CD4-positive, alpha-beta T cell treated with Interleukin-17A for 4 hours (primary cell): ENCODE measurements at places on chromosomes 1 and 21.

- DNase-seq: no peak
Observed at GRCh38 chr1:58836408-58836807, 52.6 kb upstream of the JUN start.

DNA sequence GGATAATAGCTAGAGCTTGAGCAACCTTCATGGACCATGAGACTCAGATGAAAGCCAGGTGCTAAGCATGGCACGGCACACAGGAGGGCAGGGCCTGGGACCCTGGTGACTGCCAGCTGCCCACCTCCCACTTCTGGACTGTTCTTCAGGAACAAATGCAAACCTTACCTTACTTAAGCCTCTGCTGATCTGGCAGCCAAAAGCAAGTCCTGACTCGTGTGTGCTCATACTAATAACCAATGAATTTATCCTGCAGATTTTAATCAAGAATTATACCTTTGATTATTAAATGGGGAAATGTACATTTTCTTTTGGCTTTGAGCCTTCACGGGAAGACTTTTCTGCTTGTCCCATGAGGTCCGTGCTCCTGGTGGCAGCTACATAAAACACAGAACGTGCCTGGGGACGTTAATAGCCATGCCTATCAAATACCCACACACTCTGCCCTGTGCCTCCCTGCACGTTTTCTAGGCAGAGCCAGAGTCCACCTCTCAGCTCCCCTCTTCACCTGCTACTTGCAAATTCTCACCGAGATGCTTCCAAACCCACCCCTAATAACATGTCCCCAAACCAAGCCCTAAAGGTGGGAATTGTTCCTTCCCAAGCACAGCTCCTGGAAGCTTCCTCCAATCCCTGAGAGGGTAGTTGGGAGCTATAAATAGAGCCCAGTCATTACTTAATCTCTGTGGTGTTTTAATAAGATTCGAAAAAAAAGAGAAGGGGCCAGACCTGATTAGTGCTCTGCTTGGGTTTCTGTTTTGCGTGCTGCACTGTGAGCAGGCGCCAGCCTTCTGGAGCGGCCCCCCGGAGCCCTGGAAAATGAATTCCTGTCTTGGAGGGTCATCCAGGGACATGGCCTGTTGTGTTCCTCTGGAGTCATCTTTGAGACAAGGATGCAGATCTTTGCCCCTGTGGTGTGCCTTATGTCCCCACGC, 33.5 kb downstream of the SLC1A7 start:
- DNase-seq: no peak

GRCh38 chr1:16122916-16123315, 33.0 kb downstream of the EPHA2 start:
- peak; percentile 16 for DNase-seq

DNA sequence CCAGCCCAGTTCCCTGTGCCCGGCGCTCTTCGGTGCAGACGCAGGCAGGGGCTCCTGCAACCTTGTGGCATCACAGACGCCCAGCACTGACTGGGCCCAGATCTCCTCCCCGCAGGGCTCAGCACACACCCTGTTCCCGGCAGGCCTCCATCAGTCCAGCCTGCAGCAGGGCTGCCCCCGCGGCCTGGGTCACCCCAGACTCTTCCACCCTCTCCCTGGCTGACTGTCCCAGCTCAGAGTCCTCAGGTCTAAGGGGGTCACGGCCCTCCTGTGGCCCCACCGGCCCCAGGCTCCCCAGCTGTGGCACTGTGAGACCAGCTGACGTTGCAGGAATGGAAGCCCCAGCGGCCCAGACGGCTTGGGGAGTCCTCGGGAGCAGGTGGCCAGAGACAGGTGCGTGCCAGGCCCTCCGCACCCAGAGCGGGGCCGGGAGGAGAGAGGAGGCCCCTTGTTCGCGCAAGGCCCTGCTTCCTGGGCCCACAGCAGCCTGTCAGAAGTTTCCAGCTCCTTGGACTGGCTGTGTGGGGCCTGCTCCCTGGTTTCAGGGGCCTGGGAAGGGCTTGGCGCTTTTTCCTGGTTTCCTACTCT, 4.2 kb downstream of the B3GALT6 start:
- DNase-seq: no peak

DNA sequence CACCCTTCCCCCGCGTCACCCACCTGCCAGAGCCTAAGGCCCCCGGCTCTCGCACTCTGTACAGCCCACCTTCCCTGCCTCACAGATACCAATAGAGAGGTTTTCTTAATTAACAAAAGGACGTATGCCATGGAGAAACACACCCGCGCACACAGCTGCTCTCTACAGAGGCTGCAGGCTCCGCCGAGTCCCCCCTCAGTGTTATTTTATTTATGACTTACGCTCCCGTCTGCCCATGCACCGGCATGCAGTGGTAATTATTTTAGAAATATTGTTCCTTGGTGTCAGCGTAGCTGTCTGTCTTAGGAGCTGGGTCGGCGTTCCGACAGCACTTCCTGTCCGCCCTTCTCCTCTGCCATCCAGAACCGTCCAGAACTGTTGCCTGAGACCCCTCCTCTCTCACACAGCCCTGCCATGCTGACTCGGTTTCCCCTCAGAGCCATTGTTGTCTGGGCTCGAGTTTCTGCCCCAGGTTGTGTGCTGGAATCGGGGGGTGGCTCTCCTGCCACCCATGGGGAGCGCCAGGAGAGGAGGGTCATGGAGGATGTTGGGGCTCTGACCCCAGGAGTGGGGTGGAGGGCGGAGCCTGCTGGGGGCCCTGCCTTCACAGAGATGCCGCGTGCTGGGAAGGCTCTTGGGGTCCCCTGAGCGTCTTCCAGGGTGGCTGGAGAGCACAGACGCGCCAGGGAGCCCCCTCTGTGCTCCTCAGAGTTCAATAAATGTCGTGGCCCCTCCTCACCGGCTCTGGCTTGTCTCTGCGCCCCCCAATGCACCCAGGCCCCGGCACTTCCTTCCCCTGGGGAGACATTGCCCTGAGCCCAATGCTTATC, 39.6 kb upstream of the COL6A1 start:
- no peak for DNase-seq

DNA sequence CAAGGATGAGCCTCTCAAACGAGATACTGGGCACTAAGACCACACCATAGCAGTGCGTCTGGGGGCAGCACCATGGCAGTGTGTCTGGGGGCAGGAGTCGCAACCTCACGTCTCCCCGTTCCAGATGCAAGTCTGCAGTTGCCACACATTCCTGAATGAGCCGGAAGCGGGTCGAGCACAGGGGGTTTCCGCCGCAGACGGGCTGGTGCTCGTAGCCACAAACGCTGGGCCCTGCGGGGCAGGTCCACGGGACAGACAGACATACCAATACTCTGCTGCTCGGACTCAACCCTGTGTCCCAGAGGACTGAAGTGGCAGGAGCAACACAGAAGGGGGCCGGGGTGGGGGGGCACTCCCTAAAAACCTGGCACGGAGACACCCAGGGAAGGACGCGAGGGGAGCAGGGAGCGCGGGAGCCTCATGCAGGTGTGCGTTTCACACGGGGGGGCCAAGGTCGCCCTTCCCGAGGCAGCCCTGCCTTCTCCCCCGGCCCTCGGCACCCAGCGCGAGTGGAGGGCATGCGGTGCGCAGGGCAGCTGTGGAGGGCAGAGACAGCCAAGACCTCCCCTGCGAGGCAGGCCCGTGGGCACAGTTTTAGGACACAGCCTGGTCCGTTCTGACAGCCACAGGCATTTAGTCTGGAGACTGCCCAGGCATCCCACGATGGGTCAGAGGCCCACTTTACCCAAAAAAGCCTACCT, 24.5 kb downstream of the PTTG1IP start:
- DNase-seq: no peak

DNA sequence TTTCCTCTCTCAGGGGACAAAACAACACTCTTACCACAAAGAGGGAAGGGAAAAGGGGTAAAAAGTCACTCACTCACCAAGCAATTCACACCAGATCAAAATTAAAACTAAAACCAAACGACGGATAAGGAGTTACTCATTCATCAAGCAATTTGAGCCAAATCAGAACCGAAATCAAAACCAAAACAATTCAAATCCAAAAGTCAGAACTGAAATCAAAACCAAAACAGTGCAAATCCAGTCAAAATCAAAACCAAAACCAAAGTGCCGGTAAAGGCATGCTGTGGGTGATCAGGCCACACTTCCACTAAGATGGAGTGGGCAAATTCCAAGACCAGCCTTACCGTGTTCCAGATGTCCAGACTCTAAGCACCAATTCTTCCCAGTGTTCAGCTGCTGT, 717.9 kb downstream of the AMY1C start:
- no peak for DNase-seq
